NCI-H1436 treated with DMSO at 0.1 percent for 48 hours (cell line): ENCODE measurements at places on chromosomes 13 and 19.

DNA sequence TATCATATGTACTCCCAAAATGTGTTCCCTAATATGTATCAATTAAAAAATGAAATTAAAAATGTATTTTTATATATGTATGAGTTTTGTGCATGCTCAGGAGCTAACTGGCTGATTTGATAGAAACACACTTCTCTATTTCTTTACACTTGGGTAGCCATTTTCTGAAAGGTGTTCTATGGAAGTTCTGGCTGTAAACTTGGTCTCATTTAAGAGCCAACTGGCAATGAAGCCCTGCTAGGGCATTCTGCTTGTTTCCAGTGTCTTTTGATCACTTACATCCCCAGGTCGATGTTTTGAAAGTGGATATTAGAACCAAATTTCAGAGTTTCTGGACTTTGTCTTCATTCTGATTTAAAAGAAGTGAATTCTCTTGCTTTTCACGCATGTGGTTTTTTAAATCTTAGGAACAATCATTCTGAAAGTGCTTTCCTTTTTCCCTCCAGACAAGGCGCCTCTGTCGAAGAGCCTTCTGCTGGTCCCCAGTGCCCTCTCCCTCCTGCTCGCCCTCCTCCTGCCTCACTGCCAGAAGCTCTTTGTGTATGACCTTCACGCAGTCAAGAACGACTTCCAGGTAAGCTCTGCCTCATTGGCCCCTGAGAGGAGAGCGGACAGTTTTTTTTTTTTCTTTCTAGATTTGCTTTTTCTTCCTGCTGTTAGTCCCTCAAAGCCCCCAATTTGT is 20.1 kb downstream of the GPR18 start:
- no peak for DNase-seq

GRCh38 chr19:41039806-41040205 is 48.4 kb upstream of the CYP2A13 start:
- DNase-seq: no peak

- DNase-seq: no peak
Measured at GRCh38 chr19:3471954-3472655, 8.2 kb downstream of the SMIM24 start.

DNA sequence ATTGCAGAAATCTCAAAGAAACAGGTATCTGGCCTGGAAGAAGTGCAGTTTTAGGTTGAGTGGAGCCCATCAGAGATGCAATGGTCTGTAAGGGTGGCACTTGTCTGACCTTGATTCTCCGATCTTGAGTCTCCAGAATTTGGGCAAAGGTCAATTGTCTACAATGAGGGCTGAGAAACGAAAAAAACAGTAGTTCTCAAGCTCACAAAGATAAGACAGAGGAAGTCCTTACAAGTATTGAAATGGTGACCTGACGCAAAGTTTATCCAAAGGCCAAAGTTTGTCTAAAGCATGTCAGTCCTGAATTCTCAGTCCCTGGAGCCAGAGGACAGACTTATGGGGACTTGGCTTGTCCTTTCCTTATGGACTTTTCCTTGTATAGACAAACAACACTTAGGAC is 40.3 kb downstream of the CYSLTR2 start:
- no peak for DNase-seq

- DNase-seq: no peak
Measured at GRCh38 chr19:33826521-33826920, 29.9 kb downstream of the KCTD15 start.

DNA sequence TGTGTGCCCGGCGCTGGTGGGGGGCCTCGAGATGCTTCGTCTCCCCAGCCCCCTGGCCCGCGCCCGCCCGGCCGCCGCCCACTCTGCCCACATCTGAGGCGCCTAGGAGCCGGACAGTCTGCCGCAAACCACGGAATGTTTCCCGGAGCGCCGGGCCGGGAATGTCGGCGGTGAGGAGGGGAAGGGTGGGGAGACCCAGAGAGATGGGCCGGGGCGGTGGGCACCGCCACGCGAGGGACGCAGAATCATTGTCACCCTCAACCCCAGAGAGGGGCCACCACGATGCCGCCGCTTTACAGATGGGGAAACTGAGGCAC is 46.1 kb upstream of the NFIC start:
- DNase-seq: no peak

DNA sequence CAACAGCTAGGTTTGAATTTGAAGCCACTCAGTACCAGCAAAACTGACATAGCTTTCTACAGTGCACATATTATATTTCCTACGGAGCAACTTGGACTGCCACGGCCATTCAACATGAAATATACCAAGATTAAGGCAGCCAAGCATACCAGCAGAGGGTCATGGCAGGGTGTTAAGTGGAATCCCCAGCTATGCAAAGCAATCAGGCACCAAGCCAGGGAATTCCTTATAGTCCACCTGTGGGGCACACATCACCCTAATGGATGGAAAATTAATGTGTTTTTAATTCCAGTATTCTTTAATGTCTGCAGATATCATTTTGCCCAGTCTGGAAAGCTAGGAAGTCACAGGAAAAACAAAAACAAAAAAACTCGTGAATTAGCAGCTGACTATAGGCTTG is 1190.3 kb downstream of the EFNB2 start:
- DNase-seq: no peak

DNA sequence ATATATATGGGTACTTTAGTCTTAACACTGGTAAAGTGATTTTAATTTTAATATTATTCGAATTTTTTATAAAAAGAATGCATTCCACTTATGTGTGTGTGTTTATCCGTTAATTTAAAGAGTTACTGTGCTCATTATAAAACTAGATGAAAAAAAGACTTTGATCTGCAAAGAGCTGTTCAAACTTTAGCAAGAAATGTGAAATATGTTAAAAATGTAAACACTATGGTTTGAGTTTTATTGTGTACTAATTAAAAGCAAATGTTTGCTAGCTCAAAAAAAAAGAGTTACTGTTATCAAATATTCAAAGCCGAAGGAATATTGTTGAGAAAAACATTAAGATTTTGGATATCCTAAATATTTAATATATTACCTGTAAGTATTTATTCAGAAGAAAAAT is 34.5 kb downstream of the UFM1 start:
- no peak for DNase-seq

GRCh38 chr19:5054551-5055456 is 85.9 kb downstream of the KDM4B start:
- no peak for DNase-seq

DNA sequence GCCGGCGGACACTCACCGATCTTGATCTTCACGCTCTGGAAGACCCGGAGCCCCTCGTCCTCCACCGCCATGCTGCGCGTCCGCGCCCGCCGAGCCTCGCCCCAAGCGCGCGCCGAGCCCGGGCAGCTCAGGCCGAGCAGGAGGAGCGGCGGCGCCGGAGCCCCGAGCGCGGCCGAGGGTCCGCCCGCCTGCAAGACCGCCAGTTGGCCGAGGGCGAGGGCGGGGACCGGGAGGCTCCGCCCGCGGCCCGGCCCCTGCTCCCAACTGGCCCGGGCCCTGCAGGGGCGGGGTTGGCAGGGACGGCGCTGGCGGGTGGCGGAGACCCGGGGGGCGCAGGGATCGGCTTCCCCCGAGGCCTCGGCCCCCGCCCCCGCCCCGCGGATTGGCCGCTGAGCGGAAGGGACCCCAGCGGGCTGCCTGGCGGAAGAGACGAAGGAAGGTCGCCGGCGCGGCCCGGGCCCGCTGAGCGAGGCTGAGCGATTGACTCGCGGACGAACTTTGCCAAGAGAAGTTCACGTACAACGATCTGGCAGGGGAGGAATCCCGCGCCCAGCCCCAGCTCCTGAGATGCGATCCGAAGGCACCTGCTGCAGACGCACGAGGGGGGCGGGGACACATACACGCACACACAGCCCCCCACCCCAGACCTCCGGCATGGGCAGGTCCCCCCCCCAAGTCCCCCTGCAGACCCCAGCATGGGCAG is at the start of gene RASA3:
Gene RASA3, minus strand, starts transcription at position 205 of the 703 bp plus-strand sequence. Its CDS starts 134 bp downstream, at position 71.
- no peak for DNase-seq

GRCh38 chr13:102443249-102443648 is 41.4 kb upstream of the FGF14 start:
- no peak for DNase-seq

GRCh38 chr19:4302243-4302640 is at the start of gene TMIGD2:
Gene TMIGD2, minus strand, starts transcription at chr19:4302389. Its CDS starts 4 bp downstream, at chr19:4302385.
- DNase-seq: no peak
